ENCODE measurements at places on chromosomes 7 and 10. TPM values are rescaled to one million over a fixed set of nuclear protein-coding genes. Genes with fewer than 3 reads are reported as not detected.

- no peak overlapping the region for H3K27ac ChIP-seq
- H3K36me3 ChIP-seq: no peaks in the 10 kb centered on the region
- DNase-seq: no peak
Measured at GRCh38 chr7:113649556-113649955, 269.3 kb downstream of the PPP1R3A start.

DNA sequence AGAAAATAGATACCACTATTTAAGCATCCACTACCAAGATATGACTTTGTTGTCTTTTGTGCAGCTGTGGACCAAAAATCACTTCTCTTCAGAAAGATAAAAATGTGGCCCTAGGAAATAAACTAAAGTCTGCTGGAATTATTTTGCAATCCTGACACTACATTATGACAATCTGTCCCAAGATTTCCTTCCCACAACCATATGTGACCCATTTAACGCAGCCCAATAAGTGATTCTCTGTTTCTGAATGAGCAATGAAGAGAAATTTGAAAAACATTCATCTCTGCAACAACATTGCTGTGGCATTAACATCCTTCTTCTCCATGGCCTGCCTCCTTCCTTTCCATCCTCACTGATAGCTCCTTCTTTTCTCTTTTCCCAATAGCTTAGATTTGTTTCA lies 212.0 kb downstream of the TSPAN12 start:
- no peaks in the 10 kb centered on the region for H3K4me1 ChIP-seq
- no peak for DNase-seq
- H3K4me3 ChIP-seq: no peak overlapping the region
- no peaks in the 10 kb centered on the region for H3K36me3 ChIP-seq
- no peak overlapping the region for H3K27ac ChIP-seq

- no peaks in the 10 kb centered on the region for H3K27me3 ChIP-seq
- H3K4me1 ChIP-seq: peaks cover 10% of the 10 kb centered on the region
- no peak overlapping the region for H3K27ac ChIP-seq
- no peaks in the 10 kb centered on the region for H3K36me3 ChIP-seq
- H3K4me3 ChIP-seq: no peak overlapping the region
Measured at GRCh38 chr7:46558482-46559193, 637.6 kb upstream of the IGFBP3 start.

DNA sequence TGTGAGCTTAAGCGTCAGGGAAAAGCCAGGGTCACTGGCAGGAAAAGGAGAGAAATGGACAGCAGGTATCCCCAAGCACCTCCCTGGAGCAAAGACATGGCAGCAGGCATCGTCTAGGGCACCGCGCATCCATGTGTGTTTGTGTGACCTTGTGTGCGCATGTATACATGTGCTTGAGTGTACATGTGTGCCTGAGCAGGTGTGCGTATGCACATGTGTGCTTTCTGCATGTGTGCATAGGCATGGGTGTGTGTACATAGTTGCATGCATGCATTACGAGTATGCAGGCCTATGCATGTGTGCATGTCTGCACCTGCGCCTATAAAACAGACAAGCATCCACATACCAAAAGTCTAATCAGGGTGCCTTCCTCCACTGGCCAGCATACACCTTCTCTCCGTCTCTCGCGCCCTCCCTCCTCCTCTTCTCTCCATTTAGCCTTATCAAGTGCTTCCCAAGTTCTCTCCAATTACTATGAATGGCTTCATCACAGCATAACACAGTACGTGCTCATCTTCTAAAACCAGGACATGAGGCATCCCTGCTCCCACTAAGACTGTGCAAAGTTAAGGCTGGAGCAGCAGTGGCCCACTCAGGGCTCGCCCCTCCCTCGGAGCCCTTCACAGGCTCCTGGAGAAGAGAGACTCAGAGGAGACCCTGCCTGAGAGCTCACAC lies 30.6 kb downstream of the RASGEF1A start:
- no peak for DNase-seq
- H3K27me3 ChIP-seq: peaks cover 36% of the 10 kb centered on the region

- DNase-seq: no peak
- no peaks in the 10 kb centered on the region for H3K36me3 ChIP-seq
- H3K27me3 ChIP-seq: no peaks in the 10 kb centered on the region
- no peak overlapping the region for H3K27ac ChIP-seq
- no peak overlapping the region for H3K4me3 ChIP-seq
Measured at GRCh38 chr10:75658915-75659314, 227.5 kb downstream of the LRMDA start.

ACTL6B gene
- total RNA-seq: 2.4 TPM

- DNase-seq: no peak
- no peak overlapping the region for H3K27ac ChIP-seq
- no peaks in the 10 kb centered on the region for H3K27me3 ChIP-seq
- no peaks in the 10 kb centered on the region for H3K36me3 ChIP-seq
Measured at GRCh38 chr7:8637322-8637721, 203.9 kb downstream of the NXPH1 start.

- no peak overlapping the region for H3K4me3 ChIP-seq
- peaks cover 11% of the 10 kb centered on the region for H3K27me3 ChIP-seq
- no peaks in the 10 kb centered on the region for H3K36me3 ChIP-seq
Measured at GRCh38 chr7:139034855-139035585, 822 bp downstream of the ZC3HAV1L start.

SLC13A1 gene
- total RNA-seq: not detected
